Left kidney (tissue), 8 donors: ENCODE measurements at places on chromosomes 2 and 18. TPM values are rescaled to one million over a fixed set of nuclear protein-coding genes. Genes with fewer than 3 reads are reported as not detected.

The CRYGD gene
- polyA plus RNA-seq: not detected

GRCh38 chr2:62489162-62489561 is 16.8 kb downstream of the TMEM17 start:
- DNase-seq: no peak

DNA sequence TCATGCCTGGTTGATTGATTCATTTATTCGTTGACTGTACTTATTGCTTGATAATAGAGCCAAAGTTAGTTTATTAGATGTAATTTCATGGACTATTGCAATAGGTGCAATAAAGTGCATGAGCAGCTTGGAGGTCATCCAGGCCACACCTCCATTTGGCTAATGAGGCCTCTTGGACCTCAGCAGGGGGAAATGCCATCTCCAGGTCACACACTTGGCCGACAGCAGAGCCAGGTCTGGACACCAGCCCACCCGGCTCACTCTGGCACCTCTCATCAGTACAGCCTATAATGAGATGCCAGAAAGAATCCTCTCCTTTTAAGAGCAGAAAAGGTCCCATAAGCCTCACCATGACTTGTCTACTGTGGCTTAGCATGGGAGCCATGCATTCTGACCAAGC is 71.2 kb upstream of the AFF3 start:
- DNase-seq: no peak

The CIB4 gene
- polyA plus RNA-seq: 0.48 TPM

GRCh38 chr2:36655453-36655852 is 41.1 kb upstream of the VIT start:
- DNase-seq: no peak
